Stomach (tissue), 19 donors: ENCODE measurements at places on chromosomes 16 and 17. TPM values are rescaled to one million over a fixed set of nuclear protein-coding genes. Genes with fewer than 3 reads are reported as not detected.

The ASPHD1 gene
- polyA plus RNA-seq, result 15.7 TPM

GRCh38 chr17:5592382-5592781 lies 8.1 kb upstream of the NLRP1 start:
- DNase-seq, result peak; percentile 62

DNA sequence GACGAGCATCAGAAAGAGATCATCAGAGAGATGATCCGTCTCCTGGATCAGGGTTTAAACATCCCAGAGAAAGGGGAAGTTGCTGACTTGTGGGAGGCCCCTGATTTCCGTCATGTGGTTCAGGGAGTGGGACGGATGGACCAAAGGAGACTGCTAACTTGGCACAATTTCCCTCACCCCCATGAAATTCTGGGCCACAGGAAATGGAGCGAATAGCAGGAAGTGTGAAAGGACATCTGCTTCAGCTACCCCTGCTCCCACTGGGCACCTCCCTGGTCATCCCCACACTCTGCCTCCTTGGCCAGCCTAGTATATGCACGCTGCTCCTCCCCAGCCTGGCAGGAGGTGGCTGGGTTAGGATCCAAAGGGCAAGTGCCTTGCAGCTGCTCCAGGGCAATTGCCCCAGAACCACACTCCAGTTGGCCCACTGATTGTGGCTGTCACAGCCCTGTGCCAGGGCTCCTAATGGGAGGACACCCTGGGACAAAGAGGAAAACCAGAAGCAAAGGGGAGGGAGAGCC lies 1.3 kb downstream of the ARRB2 start:
- no peak for DNase-seq

- DNase-seq, result peak; percentile 70
These were observed 16.0 kb upstream of the LHX1 start for GRCh38 chr17:36921095-36921851.

GRCh38 chr16:7716660-7717550 lies 384.3 kb downstream of the RBFOX1 start:
- DNase-seq, result no peak

DNA sequence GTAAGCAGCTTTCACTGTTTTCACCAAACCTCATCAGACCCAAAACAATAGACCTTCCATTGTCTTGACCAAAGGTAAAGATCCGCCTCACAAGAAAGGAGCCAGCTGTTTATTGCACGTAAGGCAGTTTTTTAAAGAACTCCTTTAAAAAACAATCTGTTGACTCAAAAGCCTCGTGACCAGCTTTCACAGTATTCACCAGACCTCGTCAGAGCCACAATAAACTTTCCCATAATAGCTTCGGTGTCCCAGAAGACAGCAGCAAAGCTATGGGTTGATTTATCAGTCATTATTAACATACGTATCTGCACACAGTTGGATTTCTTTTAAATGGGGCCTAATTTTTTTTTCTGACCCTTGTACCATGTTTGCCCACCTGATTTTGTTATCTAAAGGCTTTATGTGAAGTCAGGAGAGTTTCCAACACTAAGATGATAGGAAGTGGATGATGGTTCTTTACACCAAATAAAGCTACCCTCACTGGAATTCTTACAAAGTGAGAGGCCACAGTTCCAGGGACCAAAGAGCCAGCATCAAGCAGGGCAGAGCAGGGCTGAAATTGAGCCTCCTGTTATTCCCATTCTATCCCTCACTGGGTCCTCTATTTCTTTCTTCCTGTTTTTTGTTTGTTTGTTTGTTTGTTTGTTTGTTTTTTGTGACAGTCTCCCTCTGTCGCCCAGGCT lies 17.6 kb upstream of the HELZ start:
- no peak for DNase-seq

DNA sequence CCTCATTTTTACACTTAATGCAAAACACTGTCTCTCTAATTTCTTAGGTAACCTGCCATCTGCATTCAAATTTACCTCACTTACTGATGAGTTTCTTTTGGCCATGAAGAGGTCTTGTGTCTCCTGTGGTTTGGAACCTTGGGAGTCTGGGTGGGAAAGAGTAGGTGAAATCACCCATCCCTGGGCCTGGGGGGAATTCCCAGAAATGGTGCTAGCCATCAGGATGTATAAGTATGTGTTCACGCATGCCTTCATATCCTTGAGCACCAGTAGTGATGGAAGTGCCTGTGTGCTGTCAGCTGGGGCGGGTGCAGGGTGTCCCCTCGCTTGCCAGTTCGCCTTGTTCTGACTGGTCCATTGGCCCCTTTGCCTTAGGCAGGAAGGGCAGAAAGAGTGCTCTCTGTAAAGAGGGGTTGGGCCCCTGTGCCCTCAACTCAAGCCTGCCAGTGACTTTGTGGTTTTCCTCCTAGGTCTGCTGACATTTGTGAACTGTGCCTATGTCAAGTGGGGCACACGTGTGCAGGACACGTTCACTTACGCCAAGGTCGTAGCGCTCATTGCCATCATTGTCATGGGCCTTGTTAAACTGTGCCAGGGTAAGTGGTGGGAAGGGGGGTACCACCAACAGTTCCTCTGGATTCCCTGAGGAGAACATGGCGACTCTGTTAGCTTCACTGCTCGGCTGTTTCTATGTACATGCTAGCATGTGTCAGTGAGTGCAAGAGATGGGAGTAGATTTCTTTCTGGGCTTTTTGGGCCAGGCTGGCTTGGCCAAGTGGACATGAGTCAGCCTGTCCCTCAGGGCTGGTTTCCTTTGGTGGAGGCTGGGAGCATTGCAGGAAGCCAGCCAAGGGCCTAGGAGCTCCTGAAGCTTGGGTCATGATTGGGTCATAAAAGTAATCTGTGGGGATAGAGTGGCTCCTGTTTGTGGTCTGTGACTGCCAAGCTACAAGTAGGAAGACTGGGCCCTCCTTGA lies 23.2 kb downstream of the SLC7A6OS start:
- no peak for DNase-seq

GRCh38 chr17:38609280-38610031 lies 3.7 kb upstream of the SRCIN1 start:
- no peak for DNase-seq

- no peak for DNase-seq
These were observed 27.6 kb upstream of the KPNB1 start for GRCh38 chr17:47622180-47622549.

DNA sequence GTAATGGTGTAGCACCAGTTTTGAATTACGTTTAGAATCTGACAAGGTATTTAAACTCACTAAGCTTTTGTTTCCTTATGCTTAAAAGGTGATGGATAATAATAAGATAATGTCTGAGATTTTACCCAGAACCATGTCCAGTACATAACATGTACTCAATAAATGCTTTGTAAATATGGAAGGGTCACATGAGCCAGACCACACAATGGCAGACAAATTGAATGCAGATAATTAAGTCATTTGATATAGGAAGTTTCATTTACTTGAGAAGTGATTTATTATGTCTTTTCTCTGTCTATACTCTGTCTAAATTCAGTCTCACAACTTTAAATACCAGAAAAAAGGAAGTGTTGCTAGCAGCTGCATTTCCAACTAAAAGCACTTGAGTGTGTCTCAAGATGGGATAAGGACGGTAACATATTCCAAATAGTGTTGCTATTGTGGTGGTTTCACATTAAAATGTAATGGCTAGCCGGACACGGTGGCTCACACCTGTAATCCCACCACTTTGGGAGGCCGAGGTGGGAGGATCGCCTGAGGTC lies 52.5 kb upstream of the DHX40 start:
- DNase-seq, result no peak

GRCh38 chr16:22844416-22844815 lies 30.5 kb downstream of the HS3ST2 start:
- no peak for DNase-seq

DNA sequence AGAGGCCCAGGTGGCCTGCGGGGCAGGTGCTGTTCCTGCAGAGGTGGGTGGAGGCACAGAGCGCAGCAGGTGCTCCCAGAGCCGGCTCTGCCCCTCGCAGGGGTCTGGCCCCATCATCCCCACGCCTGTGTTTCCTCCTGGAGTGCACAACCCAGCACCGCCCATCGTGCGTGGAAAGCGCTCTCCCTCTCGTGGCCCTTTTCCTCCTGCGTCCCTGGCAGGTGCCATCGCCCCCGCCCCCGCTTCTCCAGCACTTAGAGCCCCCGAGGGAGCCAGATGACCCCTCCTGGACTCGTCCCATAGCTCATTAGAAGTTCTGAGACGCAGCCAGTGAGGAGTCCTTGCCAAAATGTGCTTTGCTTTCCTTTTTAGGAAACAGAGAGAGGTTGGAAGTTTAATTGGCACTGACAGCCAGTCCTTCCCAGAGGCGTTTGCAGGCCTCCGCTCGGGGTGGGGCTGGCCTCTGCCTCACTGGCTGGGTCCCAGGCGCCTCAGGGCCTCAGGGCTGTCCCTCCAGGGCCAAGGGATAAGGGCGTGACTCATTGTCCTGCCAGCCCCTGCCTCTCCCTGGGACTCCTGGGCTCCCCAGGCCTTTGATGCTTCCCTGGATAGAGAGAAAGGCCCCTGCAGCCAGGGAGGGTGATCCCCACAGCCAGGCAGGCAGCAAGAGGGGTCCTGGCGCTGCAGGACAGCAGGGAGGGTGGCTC lies 32.2 kb upstream of the CHMP6 start:
- peak; percentile 90 for DNase-seq

- no peak for DNase-seq
These were observed 97.0 kb downstream of the CMC2 start for GRCh38 chr16:80909720-80910119.

DNA sequence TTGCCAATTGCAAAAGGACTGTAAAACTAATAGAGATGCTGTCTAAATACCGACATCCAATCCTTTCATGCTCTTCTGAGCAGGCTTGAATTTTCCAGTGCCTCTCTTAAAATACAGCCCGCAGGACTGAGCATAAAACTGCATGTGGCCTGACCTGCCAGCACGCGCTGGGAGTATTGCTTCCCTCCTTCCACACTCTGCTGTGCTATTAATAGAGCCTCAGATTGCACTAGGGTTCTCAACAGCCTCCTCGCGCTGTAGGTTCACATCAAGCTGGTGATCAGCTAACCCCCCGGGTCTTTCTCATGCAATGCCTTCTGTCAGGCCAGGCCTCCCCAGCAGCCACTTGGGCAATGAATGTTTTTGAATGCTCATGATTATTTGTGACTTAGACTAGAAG lies 14.2 kb upstream of the MSI2 start:
- no peak for DNase-seq

DNA sequence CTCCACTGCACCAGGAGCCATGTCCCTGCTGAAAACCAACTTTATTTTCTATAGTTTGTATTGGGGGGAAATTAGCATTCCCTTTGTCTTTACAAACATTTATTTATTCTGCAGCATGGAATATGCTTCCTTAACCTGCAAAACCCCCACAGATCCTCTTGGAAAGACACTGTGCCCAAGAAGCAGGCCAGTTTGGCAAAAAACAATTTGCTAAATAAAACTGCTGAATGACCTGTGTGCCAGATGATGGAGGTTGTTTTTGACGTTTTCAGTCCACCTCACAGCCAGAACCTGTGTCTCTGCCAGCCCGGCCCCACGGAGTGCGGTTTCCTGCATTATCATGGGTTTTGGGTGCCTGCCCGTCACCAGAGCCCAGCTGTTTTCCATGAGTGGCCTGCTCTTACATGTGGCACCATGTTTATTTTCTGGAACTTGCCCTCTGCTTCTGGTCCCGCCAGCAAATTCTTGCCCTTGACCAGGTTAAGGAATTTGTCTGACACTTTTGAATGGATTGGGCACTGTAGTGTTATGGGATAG lies 26.4 kb downstream of the ORC6 start:
- no peak for DNase-seq

DNA sequence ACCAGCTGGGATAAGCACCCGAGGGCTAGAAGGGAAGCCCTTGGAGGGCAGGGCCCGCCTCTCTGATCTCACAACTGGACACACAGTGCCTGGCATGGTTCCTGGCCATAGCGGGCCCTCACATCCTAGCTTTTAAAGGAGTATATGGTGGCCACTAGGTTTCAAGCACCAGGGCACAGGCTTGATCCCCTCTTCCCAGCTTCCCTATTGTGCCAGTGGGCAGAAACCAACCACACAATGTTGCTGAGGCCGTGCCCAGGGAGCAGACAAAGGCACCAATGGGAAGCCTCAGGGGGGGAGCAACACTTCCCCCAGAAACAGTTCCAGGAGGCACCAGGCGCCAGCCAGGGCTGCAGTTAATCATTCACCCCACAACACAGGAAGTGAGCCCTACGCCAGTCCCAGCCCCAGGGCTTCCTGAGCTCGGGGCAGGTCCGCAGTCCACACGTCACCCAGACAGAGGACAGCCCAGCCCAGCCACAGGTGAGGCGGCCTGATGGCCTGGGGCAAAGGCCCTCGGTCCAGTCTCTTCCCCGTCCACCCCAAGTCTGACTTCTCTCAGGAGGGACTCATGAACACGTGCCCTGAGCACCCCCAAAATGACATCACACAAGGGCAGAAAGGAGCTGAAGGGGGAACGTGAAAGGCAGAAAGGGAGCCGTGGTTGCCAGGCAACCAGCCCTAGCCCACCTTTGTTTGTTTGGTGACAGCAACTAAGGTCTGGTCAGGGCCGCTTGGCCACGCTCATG lies 12.8 kb downstream of the SMIM5 start:
- peak; percentile 94 for DNase-seq

DNA sequence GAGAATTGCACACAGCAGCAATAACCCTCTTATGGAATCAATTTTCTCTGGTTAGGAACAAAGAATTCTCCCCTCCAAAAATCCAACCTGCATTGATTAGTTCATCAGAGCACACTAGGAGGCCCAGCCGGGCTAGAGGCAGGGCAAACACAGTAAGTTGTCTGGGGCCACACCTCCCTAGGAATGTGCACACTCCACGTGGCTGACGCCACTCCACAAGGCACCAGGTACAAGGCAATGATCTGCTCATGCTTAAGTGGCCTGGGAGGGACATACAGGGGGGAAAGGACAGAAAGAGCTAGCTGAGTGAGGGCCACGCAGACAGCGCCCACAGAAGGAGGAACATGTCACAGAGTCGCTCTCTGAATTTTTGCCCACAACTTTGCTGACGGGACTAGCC lies 107.6 kb downstream of the SLC39A11 start:
- no peak for DNase-seq

The MT1A gene
- polyA plus RNA-seq, result 185 TPM

- no peak for DNase-seq
These were observed 14.2 kb upstream of the PEMT start for GRCh38 chr17:17605729-17606088.

The CARHSP1 gene
- polyA plus RNA-seq, result 149 TPM

GRCh38 chr17:35284955-35285354 lies 42.1 kb downstream of the SLFN5 start:
- no peak for DNase-seq

GRCh38 chr17:3761918-3762380 lies 38.2 kb downstream of the HASPIN start:
- DNase-seq, result no peak
